ENCODE measurements at places on chromosomes 11 and 22.

DNA sequence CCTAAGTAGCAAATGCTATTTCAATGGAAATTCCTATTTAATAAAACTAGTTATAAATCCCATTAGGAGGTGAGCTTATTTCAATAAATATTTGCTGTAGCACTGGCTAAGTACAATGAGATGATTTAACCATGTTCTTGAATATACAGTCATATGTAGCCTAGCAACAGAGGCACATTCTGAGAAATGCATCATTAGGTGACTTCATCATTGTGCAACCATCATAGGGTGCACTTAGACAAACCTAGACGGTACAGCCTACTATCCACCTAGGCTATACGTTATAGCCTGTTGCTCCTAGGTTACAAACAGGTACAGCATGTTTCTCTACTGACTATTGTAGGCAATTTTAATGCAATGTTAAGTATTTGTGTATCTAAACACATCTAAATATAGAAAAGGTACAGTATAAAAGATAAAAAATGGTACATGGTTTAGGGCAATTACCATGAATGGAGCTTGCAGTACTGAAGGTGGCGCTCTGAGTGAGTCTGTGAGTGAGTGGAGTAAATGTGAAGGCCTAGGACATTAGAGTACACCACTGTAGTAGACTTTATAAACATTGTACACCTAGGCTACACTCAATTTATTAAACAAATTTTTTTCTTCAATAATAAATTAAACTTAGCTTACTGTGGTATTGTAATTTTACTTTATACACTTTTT lies 350.1 kb downstream of the CASP12 start:
- no peak for DNase-seq

- no peak for DNase-seq
Observed at GRCh38 chr22:49235463-49236300, 592.0 kb downstream of the BRD1 start.

GRCh38 chr11:43639920-43640319 lies 40.6 kb upstream of the HSD17B12 start:
- no peak for DNase-seq

GRCh38 chr11:285021-285893 lies 3.7 kb upstream of the PGGHG start:
- no peak for DNase-seq

DNA sequence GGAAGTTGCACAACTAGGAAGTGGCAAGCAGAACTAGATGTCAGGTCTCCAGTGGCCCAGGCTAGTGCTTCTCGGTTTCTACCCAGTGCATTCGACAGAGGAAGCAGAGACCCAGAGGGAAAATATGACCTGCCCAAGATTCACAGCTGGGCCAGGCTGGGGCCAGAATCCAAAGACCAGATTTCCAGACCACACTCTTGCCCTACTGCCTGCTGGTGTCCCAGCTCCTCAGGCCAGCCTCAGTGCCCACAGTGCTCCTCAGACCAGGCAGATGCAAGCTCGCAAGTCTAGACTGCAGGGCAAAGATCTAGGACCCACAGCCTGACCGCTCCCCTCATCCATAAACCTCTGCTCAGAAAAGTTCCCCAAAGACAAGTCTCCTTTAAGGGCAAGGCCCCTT lies 262.6 kb downstream of the BUD13 start:
- no peak for DNase-seq

- no peak for DNase-seq
Observed at GRCh38 chr22:35311551-35311999, 11.9 kb downstream of the TOM1 start.

DNA sequence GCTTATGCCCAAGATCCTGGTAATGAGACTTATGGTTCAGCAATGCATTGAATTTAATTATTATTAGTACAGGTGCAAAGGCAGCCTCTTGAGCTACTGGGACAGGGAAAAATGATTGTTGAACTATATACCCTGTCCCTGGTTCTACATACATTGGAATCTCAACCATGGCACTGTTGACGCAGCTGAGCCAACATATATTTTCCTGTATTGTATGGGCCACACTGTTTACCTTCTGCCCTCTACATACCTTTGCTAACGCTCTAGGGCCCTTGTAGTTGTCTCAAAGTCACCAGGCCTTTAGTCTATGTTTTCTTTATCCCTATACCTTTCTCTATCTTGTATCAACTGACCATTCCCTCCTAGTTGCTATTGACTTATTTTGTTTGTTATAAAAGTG lies 22.6 kb downstream of the KREMEN1 start:
- no peak for DNase-seq

GRCh38 chr11:129701706-129702105 lies 113.9 kb upstream of the TMEM45B start:
- DNase-seq: no peak

GRCh38 chr11:111549869-111550203 lies 9.3 kb downstream of the LAYN start:
- DNase-seq: no peak

- DNase-seq: no peak
Observed at GRCh38 chr11:96551136-96551535, 161.3 kb downstream of the JRKL start.

DNA sequence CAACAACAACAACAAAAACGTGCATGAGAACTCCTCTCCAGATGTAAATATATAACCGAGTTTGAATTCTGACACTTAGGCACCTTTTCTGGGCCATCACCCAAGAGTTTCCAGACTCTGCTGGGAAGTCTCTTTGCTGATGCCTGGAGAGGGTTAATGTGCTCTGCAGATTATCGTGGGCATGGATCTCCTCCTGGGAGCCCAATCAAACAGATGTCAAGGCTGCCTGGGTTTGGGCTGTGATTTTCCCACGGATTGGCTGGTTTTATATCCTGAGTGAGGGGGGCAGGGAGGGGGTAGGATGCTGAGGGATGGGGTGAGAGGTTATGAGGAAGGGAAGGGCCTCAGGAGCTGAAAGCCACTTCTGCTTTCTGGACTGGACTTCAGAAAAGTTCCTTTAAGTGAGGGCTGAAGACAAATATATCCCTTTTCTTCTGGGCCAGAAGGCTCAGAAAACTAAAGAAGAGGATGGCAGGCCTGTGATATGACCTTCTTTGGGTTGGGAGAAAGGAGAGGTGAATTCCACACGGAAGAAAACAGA lies 4.2 kb downstream of the ELF5 start:
- DNase-seq: peak; percentile 35

DNA sequence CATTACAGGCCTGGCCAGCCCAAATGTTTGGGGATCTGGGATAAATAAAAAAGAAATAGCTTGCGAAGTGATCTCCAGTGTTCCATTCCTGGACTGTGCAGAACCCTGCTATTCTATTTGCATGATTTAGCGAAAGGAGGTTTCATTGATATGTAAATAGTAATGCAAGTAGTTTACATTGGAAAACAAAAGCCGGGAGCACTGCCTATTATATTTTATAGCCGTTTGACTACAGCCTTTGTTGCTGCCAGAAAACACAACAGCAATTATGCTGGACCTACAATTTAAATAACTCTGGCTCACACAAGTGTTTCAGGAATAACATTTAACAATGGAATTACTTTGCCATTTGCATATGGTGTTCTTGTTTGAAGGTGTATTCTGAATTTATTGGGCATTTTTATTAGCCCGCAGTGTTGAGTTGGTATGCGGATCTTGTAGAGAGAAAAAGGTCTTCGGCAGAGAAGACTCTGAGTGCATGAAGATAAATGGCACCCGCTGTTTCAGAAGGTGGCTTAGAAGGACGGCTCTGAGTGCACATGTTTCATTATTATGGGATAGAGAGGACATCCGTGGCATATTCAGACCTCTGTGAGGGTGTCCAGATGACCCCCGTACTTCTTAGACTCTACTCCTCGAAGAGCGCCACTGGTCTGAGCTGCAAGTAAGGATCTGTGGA lies 315.0 kb downstream of the BRD1 start:
- DNase-seq: no peak

- DNase-seq: no peak
Observed at GRCh38 chr11:73019449-73019848, 122.7 kb downstream of the FCHSD2 start.

DNA sequence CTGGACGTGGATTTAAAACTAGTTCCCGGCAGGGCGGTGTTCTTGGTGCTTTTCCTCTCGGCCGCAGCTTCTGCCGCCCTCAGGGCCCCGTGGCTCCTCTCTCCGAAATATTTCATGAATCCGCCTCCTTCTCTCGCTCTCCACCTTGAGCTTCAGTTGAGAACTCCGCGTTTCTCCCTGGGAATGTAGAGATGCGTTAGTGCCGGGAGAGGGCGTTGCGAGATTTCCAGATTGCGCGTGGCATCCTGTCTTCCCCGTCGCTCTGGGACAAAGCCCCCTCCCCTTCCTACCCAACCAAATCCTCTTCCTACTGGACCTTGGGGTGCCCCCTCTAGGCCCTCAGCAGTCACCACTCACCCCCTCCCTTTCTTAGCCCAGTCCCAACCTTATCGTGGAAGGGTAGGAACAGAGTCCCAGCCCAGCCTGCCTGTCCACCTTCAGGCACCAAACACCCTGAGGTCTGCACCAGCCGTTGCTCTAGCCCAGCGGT lies 15.5 kb upstream of the RAC2 start:
- DNase-seq: peak; percentile 55

- DNase-seq: no peak
Observed at GRCh38 chr11:55658608-55659007, 3.4 kb upstream of the OR4C6 start.

DNA sequence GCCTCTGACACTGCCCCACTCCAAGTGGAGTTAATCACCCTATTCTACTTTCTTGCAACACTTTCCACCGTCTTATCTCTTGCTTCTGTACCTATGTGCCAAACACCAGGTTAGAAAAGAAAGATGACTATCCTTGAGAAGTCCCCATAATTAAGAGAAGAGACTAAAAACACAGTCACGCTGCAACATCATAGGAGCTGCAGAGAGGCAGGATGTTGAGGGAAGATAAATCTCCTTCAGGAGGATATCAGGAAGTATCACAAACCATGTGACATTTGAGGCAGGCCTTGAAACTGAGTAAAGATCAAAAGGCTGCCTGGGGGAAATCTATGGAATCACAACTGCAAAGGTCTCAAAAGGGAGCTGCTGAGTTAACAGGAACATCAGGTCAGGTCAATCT lies 24.8 kb downstream of the GAB2 start:
- DNase-seq: no peak

- no peak for DNase-seq
Observed at GRCh38 chr11:78946945-78947902, 372.6 kb upstream of the NARS2 start.

DNA sequence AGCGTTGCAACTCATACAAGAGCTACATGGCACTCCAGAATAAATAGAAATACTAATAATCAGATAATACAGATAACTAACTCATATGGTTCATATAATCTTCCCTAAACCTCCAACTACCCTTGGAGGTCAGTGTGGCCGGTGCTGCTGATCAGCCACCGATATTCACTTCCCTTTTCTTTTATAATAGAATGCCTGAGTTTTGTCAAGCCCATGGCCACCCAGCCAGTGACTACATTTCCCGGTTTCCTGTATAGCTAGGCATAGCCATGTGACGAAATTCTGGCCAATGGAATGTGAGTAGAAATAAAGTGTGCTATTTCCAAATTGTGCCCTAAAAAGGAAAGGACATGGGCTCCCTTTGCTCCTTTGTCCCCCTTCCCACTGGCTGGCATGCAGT lies 5.9 kb upstream of the CAT start:
- peak; percentile 75 for DNase-seq

- DNase-seq: no peak
Observed at GRCh38 chr11:62911137-62912130, 9.7 kb downstream of the CHRM1 start.

DNA sequence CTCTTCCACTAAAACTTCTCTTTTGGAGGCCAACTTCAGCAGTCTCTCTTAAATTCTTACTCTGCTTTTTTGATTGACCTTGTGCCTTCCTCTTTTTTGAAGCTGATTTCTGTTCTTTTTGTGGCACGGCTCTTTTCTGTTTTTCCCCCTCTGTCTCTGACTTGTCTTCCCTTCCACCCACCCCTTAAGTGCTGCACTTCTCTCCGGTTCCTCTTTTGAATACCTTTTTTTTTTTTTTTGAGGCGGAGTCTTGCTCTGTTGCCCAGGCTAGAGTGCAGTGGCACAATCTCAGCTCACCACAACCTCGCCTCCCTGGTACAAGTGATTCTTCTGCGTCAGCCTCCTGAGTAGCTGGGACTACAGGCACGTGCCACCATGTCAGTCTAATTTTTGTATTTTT lies 211.9 kb downstream of the BLID start:
- peak; percentile 84 for DNase-seq
